ENCODE measurements at places on chromosomes 12 and 14.

GRCh38 chr12:49866859-49867569 is 24.1 kb upstream of the BCDIN3D start:
- DNase-seq, result peak; percentile 51

GRCh38 chr14:32703183-32703621 is 235.5 kb upstream of the NPAS3 start:
- no peak for DNase-seq

DNA sequence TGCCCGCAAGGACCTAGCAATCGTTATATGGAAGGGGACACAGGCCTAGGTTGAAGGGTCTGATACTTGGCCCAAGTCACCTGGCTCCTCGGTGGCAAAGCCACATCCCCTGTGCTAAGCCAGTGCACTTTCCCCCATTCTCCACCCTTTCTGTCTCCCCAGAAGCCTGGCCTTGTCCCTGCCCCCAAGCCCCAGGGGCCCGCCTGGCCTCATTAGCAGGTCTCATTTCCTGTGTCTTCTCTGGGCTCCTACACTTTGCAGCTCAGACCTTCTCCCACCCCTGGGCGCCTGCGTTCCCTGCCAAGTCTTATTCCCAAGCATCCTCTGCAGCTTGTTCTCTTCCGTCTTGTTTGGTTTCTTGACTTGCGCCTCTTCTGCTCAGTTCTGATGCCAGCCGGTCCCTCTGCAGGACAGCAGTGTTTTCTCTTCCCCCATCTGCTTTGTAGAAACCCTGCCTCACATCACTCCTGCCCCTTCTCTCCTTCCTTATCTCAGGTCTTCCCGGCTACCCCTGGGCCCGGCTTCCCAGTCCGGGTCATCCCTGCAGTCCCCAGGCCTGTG is 66.7 kb downstream of the SLC24A4 start:
- DNase-seq, result no peak

- no peak for DNase-seq
These were observed 83.1 kb downstream of the MAPKAPK5 start for GRCh38 chr12:111925171-111925570.

DNA sequence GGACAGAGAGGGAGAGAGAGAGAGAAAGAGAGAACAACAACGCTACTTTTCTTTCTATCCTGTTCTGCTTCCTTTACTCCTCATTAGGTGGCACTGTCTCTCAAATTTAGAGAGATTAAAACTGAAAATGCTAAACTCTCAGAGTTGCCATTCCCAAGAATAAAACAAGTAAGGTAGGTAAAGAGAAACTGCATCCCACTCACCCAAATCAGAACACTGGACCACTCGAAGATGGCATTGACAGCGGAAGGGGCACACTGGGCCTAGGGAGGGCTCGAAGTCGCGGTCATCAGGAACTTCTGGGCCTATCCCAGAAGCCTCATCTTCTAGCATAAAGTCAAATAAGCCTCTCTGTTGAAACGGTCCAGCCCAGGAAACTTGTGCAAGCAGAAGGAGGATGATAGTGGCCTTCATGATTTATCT is 4.5 kb downstream of the DCN start:
- no peak for DNase-seq

DNA sequence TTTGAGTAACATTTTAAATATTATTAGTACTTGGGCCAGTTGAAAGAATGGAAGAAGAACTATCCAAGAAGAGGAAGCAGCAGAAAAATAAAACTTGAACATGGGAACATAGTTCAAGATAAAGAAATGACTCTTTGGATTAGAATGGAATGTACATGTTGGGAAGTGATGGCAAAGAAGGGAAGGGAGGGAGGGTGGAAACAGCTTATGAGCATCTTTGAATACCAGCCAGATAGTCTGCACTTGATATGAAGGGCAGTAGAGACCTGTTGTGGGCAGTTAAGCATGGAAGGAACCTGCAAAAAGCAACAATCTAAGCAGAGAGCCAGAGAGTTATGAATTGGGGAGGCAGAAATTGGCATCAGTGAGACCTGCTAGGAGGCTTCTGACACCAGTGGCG is 10.0 kb upstream of the IL22 start:
- DNase-seq, result no peak

GRCh38 chr14:103528146-103528586 is 830 bp upstream of the TRMT61A start:
- DNase-seq, result no peak

DNA sequence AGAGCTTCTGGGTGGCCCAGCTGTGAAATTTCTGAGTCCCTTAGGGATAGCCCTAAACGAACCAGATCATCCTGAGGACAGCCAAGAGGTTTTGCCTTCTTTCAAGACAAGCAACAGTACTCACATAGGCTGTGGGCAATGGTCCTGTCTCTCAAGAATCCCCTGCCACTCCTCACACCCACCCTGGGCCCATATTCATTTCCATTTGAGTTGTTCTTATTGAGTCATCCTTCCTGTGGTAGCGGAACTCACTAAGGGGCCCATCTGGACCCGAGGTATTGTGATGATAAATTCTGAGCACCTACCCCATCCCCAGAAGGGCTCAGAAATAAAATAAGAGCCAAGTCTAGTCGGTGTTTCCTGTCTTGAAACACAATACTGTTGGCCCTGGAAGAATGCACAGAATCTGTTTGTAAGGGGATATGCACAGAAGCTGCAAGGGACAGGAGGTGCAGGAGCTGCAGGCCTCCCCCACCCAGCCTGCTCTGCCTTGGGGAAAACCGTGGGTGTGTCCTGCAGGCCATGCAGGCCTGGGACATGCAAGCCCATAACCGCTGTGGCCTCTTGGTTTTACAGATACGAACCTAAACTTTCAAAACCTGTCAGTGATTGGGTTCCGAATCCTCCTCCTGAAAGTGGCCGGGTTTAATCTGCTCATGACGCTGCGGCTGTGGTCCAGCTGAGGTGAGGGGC is 38.9 kb downstream of the DAD1 start:
- DNase-seq, result no peak

DNA sequence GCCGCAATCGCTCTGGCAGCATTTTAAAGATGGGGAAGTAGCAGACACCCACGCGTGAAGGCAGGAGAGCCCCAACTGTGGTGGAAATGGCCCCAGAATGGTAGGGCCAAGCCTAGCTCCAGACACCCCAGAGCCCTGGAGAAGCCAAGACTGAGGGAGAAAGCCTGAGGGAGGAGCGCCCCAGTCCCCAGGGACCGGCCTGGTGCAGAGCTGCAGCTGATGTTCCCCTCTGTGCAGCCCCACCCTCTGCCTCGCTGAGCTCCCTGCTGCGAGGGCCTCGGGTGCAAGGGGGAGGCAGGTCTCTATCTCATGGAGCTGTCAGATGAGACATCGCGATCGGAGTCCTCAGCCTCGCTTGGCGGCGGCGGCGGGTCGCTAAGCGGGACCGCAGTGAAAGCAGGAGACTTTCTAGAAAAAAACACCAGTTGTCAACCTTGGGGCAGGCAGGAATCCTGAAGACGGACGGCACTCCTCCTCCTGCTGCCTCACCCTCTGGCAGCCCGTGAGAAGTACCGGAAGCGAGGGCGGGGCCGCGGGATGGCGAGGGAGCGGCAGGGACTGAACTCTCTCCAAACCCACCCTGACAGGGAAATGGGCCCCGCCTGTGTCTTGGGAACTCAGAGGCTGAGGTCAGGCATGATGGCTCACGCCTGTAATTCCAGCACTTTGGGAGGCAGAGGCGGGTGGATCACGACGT is 6.0 kb downstream of the GAPDH start:
- DNase-seq, result no peak

DNA sequence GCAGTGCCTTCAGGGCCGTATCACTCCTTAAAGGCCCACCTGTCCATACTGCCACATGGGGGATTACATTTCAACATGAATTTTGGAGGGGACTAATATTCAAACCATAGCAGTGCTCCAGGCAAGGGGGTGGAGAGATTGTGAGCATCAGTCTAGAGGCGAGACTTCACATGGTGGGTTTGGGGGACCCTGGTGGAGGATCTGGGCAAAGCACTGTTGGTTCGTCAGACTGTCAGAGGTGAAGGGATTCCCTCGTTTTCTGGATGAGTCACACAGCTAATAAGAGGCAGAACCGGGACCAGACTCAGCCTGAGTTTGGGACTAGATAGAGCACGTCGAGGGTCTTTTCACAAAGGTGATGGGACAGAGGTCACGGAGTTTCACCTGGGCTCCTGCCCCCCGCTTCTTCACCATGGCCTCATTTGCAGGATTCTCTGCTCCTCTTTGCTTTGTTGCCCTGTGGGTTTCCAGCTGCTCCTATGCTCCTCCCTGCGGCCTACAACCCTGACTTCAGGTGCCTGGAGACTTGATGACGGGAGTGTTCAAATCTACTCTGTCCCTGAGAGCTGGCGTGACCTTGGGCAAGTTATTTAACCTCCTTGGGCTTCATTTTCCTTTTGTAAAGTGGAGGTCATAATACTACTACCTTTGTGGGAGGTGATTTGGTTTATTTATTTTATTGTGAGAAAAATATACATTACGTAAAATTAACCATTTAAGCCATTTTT is 41.5 kb downstream of the TEAD4 start:
- DNase-seq, result no peak

DNA sequence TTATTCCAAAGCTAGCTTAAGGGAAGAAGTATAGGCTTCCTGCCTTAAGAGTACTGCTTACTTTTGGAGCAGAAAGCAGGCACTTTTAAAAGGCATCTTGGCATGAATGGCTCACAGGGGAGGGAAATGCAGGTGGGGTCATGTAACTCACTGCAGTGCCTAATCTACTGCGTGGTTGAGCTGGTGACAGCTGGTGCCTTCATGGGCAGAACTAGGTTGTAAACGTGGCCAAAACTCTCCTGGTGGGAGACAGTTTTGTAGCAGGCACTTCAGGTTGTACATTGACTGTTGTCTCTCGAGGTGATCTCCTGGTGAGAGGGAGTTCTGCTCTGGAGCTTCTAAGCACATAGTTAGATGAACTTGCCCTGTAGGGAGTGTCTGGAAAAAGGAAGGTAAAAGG is 962.5 kb downstream of the DIO2 start:
- DNase-seq, result no peak

- peak; percentile 59 for DNase-seq
These were observed 22.3 kb upstream of the P2RX7 start for GRCh38 chr12:121110211-121110940.

DNA sequence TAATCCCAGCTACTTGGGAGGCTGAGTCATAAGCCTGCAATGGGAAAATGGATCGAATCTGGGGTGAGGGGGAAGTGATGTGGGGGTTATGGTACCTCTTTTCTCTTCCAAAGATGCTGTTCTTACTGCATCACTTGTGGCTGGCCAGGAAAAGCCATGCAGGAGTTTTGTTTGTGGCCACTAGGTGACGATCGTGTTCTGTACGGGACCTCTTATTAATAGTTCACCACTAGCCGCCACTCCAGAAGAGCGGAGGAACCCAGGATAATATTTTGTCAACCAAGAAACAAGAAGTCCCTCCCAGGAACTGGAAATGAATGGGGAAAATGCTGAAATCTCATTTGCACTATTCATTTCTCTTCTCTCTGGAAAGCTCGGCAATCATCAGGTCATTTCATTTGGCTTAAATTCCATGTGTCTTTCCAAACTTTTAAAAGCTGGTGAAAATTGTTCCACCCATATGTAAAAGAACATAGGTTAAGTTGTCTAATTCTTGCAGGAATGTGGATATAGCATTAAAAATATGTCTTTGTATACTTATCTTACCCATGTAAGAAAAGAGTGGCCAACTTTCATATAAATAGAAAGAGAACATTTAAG is 8.9 kb downstream of the GPR65 start:
- DNase-seq, result no peak

GRCh38 chr12:24325331-24325730 is 375.9 kb upstream of the SOX5 start:
- no peak for DNase-seq

DNA sequence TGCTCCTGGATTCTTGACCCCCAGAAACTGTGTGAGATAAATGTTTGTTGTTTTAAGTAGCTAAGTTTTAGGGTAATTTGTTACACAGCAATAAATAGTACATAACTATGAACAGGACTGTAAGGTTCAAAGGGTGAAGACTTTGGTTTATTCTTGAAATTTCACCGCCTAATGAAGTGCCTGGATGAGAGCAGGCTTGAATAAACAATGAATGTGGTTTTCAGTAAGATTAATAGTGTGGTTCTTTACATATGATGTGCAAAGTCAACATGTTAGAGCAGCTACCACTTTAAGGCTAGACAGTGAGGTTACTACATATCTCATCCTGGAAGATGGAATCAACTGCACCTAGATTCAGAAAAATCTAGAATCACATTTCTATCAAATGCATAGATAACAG is 145.2 kb upstream of the BTG1 start:
- no peak for DNase-seq

DNA sequence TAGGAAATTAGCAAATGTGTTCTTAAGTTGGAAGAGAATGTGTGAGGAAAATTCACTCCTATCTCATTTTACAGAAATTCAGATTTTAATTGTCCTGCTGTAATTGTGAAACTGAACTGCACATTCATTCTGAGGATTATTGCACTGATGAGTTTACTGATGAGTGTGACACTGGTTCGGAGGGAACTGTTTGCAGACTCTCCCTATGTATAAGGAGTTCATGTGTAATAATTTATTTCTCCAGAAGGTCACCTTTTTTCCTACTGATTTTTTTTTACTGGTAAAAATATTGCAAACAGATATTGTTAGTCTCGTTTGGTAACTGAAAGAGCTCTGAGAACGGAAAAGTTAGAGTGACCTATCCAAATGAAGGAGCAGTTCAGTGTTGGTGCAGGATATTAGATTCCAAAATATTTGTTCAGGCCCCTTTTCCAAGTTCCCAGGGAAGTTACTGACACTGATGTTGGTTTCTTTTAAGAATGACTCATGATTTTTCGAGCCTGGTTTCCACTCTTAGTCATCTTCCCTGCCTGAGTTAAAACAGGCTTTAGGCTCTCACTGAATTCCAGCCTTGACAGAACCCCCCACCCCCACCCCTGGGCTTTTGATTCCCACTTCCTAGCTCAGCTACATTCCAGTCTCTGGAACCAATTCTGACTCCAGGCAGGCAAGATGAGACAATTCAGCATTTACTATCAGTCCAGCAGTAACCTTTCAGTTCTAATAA is 18.4 kb downstream of the ANO6 start:
- no peak for DNase-seq

DNA sequence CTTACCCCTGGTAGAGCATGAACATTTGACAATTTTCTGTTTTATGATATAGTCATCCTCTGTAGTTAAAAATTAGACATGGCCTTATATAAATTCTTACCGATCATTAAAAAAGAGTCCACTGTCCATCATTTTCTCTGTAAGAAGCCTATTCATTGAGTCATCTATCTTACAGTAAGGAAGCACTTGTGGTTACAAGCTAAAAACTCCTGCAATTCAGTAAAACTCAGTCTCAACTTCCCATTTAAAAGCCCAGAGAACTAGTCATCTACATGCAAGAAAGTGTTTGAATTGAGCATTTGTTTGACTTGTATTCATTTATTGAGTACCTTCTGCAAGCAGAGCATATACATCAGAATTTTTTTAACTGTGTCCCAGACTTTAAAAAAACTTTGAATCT is 63.3 kb downstream of the GTF2A1 start:
- no peak for DNase-seq

- DNase-seq, result no peak
These were observed 508 bp upstream of the KCNH5 start for GRCh38 chr14:63045612-63046320.

Measured in stimulated activated CD8-positive, alpha-beta memory T cell treated with anti-CD3 and anti-CD28 coated beads, Interleukin-4, amount 100 ng/mL, for 1 hour (primary cell).